GM23338 (cell line): ENCODE measurements at places on chromosomes 3 and 15. TPM values are rescaled to one million over a fixed set of nuclear protein-coding genes. Genes with fewer than 3 reads are reported as not detected.

The CACNA2D3 gene
- total RNA-seq = 2.3 and 3.7 TPM in 2 replicates

The OR4F6 gene
- total RNA-seq = not detected in 2 replicates

The LRRIQ4 gene
- not detected in 2 replicates for total RNA-seq

The CPLX3 gene
- 0.62 and 0.66 TPM in 2 replicates for total RNA-seq

GRCh38 chr15:42289166-42289565 is 15.9 kb upstream of the TMEM87A start:
- no peaks in the 10 kb centered on the region for H3K36me3 ChIP-seq
- H3K4me1 ChIP-seq = no peaks in the 10 kb centered on the region
- H3K27me3 ChIP-seq = no peaks in the 10 kb centered on the region
- DNase-seq = no peak
- H3K4me3 ChIP-seq = no peak overlapping the region

GRCh38 chr3:140292170-140292569 is 357.2 kb downstream of the CLSTN2 start:
- H3K27me3 ChIP-seq = no peaks in the 10 kb centered on the region
- no peaks in the 10 kb centered on the region for H3K36me3 ChIP-seq

DNA sequence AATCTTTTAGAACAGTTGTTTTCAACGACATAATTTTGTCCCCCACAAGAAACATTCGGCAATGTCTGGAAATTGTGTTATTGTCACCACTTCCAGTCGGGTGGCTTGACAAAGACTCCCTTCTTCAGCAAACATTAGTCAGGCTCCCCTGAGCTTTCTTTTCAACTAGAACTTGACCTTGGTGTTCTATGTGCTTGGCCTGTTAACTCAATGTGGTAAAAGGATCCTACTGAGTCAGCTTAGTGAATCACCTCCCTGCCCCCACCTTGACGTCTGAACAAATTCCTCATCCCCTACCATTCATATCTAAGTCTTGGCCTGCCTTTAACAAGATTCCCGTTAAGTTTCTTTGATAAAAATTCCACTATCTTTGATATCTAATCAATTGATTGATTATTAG is 465.0 kb upstream of the ROBO1 start:
- H3K4me1 ChIP-seq = peaks cover 9% of the 10 kb centered on the region
- peak; percentile 6 for DNase-seq
- no peaks in the 10 kb centered on the region for H3K36me3 ChIP-seq
- H3K27ac ChIP-seq = no peak overlapping the region
- H3K27me3 ChIP-seq = no peaks in the 10 kb centered on the region

GRCh38 chr3:150449169-150449721 is 41.1 kb downstream of the TSC22D2 start:
- no peaks in the 10 kb centered on the region for H3K36me3 ChIP-seq
- no peaks in the 10 kb centered on the region for H3K27me3 ChIP-seq

DNA sequence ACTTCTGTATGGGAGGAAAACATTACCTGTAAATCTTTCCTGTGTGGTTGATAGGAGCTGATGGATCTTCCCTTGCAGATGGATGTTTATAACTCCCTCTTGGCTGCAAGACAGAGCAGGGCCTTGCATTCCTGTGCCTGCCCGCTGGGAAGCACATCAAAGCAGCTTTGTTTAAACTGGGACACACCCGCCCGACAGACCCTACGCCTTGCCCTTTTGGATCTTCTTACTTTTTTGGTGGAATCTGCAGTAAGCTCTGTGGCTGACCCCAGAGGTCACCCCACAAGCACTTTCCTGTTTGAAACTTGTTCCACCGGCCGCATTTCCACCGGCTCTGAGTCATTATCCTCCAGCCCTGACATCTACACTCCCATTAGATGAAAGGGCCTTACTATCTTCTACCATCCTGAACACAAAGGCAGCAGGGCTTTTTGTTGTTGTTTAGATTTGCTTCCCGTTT is 244.1 kb upstream of the STT3B start:
- no peak overlapping the region for H3K4me3 ChIP-seq
- no peak overlapping the region for H3K27ac ChIP-seq
- H3K36me3 ChIP-seq = no peaks in the 10 kb centered on the region
- no peaks in the 10 kb centered on the region for H3K27me3 ChIP-seq

- H3K36me3 ChIP-seq = no peaks in the 10 kb centered on the region
- H3K27me3 ChIP-seq = no peaks in the 10 kb centered on the region
- 0 out of 2 replicates have a peak overlapping the region, but pooled peaks have one; percentile 53 for H3K27ac ChIP-seq
- H3K4me1 ChIP-seq = peaks cover 21% of the 10 kb centered on the region
- DNase-seq = no peak
Observed at GRCh38 chr3:149610351-149611105, 47.3 kb downstream of the WWTR1 start.

DNA sequence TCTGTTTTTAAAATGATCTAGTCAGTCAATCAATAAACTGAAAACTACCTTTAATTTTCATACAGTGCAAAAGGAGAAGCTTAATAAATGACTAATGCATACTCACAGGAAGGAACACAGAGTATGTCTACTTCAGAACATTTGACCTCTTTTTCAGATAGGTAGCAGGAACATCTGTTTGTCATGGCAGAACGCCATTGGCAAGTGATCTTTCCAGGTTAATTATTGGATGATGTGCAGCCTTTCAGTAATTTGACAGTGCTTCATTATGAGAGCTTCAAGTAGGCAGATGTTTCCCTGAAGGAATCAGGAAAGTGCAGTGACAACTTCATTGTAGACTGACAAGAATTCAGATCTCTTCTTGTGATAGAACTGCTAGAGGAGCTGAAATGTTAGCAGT is 325.0 kb downstream of the OTOL1 start:
- H3K36me3 ChIP-seq = no peaks in the 10 kb centered on the region
- H3K27me3 ChIP-seq = no peaks in the 10 kb centered on the region
- no peak for DNase-seq
- H3K4me3 ChIP-seq = no peak overlapping the region
- H3K27ac ChIP-seq = no peak overlapping the region

- peaks cover 3% of the 10 kb centered on the region; the same call in 1 of the 2 replicates for H3K27me3 ChIP-seq
- peak; percentile 15 for DNase-seq
- no peak overlapping the region for H3K27ac ChIP-seq
- peak overlapping the region; percentile 2; the same call in 1 of the 2 replicates for H3K4me3 ChIP-seq
- H3K4me1 ChIP-seq = peaks cover 64% of the 10 kb centered on the region
- no peaks in the 10 kb centered on the region for H3K36me3 ChIP-seq
Observed at GRCh38 chr3:155747286-155747945, 2.5 kb upstream of the PLCH1 start.

DNA sequence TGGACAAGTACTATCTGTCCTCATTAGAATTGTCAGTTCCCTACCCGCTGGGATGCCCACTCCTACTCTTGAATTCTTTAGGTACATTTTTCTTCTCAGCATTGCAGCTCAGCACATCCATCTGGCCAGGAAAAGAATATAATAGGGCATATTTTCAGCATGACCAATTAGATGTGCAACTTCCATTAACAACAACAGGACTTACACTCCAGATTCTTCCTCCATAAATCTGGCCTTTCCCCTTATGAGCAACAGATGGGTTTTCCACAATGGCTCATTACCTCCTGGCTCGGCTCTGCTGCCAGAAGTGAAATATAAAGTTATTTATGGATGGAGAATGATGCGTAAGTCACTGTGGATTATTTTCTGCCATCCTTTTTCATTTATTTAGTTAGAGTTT is 443.8 kb upstream of the TGFBR2 start:
- H3K4me3 ChIP-seq = no peak overlapping the region
- H3K27me3 ChIP-seq = no peaks in the 10 kb centered on the region
- no peak overlapping the region for H3K27ac ChIP-seq
- H3K36me3 ChIP-seq = no peaks in the 10 kb centered on the region
- H3K4me1 ChIP-seq = no peaks in the 10 kb centered on the region; the same call in 1 of the 2 replicates
- no peak for DNase-seq

DNA sequence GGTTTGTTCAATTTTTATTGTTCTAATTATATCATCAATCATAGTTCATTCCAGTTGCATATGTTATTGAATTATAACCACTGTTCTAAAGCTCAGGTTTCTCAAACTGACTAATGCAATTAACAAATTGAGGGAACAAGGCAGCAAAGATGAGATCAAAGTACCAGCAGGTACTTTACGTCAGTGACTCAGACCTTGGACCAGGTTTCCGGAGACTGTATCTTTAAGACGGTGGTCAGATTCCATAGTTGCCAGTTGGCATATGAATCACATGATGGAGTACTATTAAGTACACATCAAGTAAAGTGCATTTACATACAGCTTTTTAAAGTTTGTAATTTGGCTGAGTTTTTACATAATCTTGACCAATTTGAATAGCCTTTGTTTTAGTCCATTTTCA is 583.6 kb upstream of the ROBO2 start:
- H3K27ac ChIP-seq = no peak overlapping the region
- no peaks in the 10 kb centered on the region for H3K36me3 ChIP-seq
- H3K4me1 ChIP-seq = no peaks in the 10 kb centered on the region
- no peaks in the 10 kb centered on the region for H3K27me3 ChIP-seq
- H3K4me3 ChIP-seq = no peak overlapping the region

DNA sequence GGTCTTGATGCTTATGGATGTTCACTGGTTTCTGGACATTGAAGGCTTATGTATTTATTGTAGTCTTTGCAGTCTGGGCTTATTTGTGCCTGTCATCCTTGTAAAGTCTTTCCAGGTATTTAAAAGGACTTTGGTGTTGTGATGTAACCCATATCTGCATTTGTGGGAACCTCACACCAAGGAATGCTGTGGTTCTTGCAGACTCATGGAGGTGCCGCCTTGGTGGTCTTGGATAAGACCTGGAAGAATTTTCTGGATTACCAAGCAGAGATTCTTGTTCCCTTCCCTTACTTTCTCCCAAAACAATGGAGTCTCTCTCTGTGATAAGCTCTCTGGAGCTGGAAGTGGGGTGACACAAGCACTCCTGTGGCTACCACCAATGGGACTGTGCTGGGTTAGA is 363.5 kb upstream of the NECTIN3 start:
- H3K4me3 ChIP-seq = no peak overlapping the region
- H3K4me1 ChIP-seq = peaks cover 28% of the 10 kb centered on the region
- H3K27ac ChIP-seq = no peak overlapping the region
- peaks cover 3% of the 10 kb centered on the region; the same call in 1 of the 2 replicates for H3K36me3 ChIP-seq
- no peaks in the 10 kb centered on the region for H3K27me3 ChIP-seq

GRCh38 chr3:191148131-191148530 is 50.9 kb upstream of the OSTN start:
- H3K27me3 ChIP-seq = no peaks in the 10 kb centered on the region
- DNase-seq = no peak
- no peaks in the 10 kb centered on the region for H3K36me3 ChIP-seq
- H3K4me3 ChIP-seq = no peak overlapping the region

DNA sequence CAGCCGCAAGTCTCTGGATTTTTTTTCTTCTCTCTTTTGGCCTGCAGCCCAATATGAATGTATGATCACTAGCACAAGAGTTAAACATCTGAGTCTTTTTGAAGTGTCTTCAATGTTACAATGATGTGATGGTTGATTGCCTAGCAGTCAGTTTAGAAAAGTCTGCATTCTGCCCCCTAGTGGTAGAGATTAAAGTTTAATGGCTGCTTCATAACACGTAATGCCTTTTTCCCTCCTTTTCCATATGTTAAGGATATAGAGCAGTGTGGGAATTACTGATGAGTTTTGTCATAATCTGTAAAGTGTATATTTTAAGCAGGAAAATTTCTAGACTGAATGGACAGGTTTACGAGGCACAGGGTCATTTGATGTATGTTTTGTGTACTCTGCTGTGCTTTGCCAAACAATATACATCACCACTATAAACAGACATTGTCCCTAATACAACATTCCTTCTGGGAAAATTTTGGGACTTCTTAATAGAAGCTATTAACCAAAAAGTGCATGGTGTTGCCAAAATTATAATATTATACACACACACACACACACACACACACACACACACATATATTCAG is 1038.5 kb upstream of the NR2F2 start:
- H3K4me1 ChIP-seq = peaks cover 12% of the 10 kb centered on the region
- no peak overlapping the region for H3K27ac ChIP-seq
- peak; percentile 79 for DNase-seq
- no peak overlapping the region for H3K4me3 ChIP-seq
- H3K27me3 ChIP-seq = no peaks in the 10 kb centered on the region

- H3K4me1 ChIP-seq = no peaks in the 10 kb centered on the region
- no peaks in the 10 kb centered on the region for H3K36me3 ChIP-seq
- no peak overlapping the region for H3K27ac ChIP-seq
- no peak overlapping the region for H3K4me3 ChIP-seq
- H3K27me3 ChIP-seq = no peaks in the 10 kb centered on the region
Observed at GRCh38 chr3:193095366-193095765, 145.7 kb upstream of the PLAAT1 start.
